Stimulated activated CD8-positive, alpha-beta memory T cell treated with anti-CD3 and anti-CD28 coated beads, Interleukin-4, amount 100 ng/mL, for 1 hour (primary cell): ENCODE measurements at places on chromosomes 7 and 10.

DNA sequence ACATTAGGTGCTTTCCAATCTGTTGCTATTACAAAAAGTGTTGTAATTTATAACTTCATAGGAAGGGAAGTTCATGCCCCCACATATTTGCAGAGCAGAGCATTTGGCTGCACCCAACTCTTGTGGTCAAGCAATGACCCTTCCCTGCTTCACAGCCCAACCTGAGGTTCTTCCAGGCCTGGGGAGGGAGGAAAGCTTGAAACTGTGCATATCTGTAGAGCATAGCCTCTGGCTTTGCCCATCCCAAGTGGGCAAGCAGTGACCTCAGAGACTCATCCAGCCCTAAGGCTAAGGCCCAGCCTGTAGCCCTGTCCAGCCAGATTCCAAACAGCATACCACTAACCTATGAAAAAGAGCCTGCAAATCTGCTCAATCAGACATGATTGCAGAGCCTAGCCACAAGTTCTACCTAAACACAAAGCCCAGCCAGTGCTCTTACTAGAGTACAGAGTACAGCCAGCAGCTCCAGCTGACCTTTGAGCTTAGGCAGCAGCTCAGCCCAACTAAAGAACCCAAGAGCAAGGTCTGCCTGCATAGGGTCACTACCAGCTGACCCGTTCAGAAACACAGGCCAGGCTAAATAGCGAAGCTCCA lies 14.4 kb upstream of the GSTK1 start:
- DNase-seq = no peak

DNA sequence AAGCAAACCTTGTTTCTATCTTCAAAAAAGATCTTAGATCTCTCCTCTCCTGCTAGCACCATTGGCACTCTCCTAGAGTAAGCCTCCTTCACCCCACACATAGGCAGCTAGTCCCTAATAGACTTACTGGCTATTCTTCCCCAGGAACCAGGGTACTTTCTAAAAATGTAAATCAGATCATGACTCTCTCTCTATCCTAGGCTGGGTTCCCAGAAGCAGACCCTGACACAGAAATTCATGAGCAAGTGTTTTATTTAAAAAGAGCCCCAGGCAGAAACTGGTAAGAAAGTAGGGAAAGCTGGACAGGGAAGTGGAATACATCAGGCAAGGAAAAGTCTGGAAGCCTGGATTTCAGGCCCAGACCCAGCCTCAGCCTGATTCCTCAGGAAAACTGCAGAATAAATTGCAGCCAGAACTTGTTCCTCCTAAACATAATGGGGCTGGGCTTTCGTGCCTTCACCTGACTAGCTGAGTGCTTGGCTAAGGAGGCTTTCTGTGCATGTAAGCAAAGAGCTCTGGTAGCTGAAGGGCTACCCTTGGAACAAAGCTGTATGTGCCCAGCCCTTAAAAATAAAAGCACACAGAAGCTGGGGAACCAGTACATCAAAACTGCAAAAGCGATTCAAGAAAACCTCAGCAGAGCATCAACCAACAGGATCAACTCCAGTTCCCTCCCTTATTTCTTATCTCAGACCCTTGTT lies 18.8 kb upstream of the SORBS1 start:
- DNase-seq = no peak

DNA sequence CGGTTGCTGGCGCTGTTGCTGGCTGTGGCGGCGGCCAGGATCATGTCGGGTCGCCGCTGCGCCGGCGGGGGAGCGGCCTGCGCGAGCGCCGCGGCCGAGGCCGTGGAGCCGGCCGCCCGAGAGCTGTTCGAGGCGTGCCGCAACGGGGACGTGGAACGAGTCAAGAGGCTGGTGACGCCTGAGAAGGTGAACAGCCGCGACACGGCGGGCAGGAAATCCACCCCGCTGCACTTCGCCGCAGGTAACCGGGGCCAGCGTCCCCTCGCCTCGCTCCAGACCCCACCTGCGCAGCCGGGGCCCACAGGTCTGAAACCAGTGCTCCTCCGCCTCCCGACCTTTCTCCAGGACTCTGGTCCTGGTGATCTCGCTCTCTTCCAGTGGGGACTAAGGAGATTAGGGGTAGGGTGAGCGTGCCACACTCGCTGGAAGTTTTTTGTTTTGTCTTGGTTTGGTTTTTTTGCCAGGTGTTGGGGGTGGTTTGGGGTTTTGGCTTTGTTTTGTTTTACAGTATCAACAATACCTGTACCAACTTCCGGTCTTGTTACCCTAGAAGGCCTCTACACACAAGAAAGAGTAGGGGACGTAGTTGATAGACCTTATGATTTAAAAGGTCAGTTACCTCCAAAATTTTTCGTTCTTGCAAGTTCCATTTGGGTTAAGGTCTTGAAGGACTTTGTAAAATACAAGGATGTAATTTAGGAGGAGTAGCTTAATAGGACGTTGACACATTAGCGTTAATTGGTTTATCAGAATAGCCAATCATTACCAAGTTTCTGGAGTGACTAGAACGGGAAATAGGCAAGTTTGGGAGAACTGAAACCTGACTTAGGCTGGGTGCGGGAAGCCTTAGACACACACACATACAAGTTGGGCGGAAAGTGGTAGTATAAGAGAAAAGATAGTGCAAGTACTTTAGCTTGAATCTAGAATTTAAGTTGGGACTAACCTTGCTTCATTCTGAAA lies 704 bp downstream of the TNKS2 start:
- DNase-seq = peak; percentile 15

GRCh38 chr7:101910991-101911799 lies 93.8 kb downstream of the CUX1 start:
- DNase-seq = no peak

DNA sequence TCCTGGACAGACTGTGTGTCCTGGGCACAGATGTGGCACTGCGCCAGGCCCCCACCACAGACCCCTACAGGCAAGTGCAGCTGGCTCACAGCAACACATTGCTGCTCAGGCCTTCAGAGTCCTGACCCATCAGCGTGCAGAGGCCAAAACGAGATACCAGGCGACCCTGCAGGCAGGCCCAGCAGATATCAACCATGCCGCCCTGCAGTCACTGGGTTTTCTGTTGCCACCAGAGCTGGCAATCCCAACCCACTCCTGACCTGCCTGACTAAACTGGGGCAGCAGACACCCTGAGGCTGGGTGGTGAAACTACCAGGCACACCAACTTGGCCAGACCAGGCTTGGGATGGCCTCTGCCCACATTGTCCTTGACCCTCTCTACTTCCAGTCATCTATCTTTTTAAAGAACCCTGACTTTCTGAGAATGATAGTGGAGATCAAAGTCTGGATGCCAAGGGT lies 20.3 kb downstream of the ZCCHC24 start:
- no peak for DNase-seq

GRCh38 chr7:99030457-99030856 lies 113.5 kb downstream of the SMURF1 start:
- DNase-seq = no peak

- DNase-seq = no peak
Observed at GRCh38 chr7:84624927-84625326, 430.3 kb upstream of the SEMA3A start.

DNA sequence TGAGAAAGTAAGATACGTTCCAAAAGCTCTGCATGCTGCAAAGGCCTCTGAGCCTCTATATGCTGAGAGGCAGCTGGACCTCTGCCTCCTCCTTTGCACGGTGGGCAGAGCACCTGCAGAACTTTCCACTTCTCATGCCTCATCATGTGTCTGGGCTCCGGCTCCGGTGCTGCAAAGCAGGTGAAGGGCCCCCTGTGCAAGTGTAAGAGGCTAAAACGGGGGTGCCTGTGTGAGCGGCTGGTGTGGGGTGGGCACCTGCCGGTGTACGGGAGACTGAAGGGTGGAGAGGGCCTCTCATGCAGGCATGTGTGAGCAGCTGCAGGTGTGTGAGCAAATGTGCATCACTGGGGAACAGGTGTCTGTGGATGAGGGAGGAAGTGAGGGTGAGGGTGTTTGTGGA lies 121.0 kb downstream of the KCNMA1 start:
- no peak for DNase-seq

DNA sequence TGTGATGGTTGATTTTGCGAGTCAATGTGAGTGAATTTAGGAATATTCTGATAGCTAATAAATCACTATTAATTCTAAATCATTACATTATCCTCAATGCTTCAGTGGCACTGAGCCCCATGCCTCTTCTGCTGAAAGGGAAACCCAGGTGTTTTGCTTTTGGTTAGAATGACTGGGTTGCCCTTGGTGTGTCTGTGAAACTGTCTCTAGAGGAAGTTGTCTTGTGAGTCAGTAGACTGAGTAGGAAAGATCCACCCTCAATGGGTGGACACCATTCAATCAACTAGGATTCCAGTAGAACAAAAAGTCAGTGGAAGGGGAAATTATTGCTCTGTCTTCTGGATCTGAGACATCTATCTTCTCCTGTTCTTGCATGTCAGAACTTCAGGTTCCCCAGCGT lies 472.4 kb downstream of the ANKRD7 start:
- no peak for DNase-seq
